CD8-positive, alpha-beta memory T cell (primary cell): ENCODE measurements at places on chromosomes 5 and 9.

GRCh38 chr5:157188270-157188669, 7.6 kb downstream of the ITK start:
- no peak for DNase-seq

- peak; percentile 65 for DNase-seq
Measured at GRCh38 chr9:129206905-129207304, 28.8 kb upstream of the IER5L start.

DNA sequence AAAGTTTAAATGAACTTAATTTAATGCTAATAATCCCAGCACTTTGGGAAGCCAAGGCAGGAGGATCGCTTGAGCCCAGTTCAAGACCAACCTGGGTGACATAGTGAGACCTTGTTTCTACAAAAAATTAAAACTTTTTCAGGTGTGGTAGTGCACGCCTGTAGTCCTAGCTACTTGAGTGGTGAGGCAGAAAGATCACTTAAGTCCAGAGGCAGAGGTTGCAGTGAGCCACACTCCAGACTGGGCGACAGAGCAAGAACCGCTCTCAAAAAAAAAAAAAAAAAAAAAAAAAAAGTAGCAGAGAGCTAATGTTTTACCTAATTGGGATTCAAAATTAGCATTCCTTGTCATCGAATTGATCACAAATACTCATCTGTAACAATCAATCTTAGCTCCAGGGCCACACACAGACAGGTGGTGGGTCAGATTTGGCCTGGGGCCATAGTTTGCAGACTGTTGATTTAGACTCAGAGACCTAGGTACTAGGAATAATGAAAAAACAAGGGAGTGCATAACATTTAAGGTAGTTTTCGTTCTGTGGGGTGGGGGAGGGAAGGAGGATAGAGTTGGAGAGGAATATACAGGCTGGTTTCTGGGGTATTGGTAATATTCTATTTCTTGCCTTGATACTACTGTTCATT, 21.4 kb downstream of the HSDL2 start:
- no peak for DNase-seq

- DNase-seq: no peak
Measured at GRCh38 chr5:133691448-133691847, 79.1 kb upstream of the FSTL4 start.

GRCh38 chr5:146872188-146872587, 6.4 kb downstream of the PPP2R2B start:
- DNase-seq: no peak

DNA sequence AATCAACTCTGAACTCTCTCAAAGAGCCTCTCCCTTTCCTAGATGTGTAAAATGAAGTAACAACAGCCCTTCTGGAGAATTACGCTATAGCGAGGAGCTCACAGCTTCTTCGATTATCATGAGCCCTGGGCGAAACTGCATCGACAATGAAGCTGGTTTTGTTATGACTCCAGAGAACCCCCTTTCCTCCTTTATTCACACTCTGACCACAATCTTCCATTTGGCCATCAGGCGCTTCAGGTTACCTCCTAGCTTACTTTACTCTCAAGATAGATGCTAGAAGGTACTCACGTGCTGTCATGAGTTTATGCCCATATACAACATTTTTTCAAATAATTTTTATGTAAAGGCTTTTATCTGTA, 362.7 kb upstream of the RFX3 start:
- no peak for DNase-seq

GRCh38 chr9:69380301-69380700, 55.3 kb downstream of the ENTREP1 start:
- no peak for DNase-seq

DNA sequence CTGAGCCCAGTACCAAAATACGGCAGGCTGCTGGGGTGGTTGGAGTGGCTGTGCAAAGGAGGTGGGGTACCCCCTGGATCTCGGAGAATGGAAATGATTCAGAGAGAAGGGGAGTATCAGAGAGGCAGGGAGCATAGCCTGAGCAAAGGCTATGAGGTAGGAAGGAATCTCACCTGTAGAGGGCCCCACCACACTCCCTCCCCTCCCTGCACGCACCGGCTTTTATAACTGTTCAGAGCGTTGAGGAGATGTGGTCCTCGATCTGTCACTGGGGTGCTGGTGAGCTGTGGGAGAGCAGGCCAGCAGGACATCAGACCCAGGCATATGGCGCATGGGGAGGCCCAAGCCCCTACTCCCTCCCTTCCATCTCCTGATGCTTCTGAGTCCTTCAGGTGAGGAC, 13.2 kb downstream of the PHF19 start:
- DNase-seq: no peak

- no peak for DNase-seq
Measured at GRCh38 chr5:163951069-163951468, 445.6 kb downstream of the MAT2B start.

GRCh38 chr5:42927730-42928129, 112.4 kb downstream of the ANXA2R start:
- DNase-seq: no peak

DNA sequence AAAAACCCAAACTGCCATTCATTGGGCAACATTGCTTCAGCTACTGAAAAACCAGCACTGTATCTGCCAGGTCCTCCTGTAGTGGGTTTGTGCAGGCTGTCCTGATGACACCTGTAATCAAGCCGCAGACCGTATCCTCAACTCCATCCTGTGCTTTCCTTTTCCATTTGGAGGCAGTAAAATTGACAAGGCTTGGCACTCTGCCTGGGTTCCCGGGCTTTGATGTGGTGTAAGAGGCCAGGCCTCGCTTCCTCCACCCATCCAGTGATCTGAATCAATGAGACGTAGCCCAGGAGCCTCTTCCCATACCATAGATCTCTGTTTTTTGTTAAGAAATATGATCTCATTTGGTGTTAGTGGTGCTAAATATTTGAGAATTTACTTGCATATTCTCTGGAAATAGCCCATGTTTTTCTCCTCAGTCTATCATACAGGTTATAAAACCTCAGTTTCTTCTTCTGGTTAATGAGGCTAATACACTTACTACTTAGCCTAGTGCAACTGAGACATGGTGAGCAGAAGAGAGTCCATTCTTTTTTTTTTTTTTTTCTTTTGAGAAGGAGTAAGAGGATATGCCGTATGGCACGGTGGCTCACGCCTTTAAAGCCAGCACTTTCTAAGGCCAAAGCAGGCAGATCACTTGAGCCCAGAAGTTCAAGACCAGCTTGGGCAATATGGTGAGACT, 34.8 kb downstream of the LSM11 start:
- DNase-seq: no peak

DNA sequence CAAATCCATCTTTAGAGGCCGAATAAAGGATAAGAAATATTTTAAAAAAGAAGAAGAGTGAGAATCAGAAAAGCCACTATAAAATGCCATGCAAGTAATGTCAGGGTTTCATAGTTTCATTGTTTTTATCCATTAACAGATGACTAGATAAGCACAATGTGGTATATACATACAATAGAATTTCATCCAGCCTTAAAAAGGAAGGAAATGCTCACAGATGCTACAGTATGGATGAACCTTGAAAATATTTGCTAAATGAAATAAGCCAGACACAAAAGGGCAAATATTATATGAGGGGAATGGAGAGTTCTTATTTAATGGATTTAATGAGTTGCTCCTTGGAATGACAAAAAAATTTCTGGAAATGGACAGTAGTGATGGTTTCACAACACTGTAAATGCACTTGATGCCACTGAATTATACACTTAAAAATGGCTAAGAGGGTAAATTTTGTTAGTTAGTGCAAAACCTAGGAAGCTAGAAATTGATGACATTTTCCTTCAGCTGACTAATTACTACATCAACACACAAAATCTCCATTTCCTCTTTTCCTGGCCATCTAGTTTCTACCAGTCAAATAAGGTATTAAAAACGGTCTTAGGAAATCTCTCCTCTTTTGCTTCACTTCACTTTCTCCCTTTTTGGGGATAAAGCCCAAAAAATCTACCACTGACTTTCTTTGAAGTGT, 86.6 kb downstream of the GNA14 start:
- no peak for DNase-seq

DNA sequence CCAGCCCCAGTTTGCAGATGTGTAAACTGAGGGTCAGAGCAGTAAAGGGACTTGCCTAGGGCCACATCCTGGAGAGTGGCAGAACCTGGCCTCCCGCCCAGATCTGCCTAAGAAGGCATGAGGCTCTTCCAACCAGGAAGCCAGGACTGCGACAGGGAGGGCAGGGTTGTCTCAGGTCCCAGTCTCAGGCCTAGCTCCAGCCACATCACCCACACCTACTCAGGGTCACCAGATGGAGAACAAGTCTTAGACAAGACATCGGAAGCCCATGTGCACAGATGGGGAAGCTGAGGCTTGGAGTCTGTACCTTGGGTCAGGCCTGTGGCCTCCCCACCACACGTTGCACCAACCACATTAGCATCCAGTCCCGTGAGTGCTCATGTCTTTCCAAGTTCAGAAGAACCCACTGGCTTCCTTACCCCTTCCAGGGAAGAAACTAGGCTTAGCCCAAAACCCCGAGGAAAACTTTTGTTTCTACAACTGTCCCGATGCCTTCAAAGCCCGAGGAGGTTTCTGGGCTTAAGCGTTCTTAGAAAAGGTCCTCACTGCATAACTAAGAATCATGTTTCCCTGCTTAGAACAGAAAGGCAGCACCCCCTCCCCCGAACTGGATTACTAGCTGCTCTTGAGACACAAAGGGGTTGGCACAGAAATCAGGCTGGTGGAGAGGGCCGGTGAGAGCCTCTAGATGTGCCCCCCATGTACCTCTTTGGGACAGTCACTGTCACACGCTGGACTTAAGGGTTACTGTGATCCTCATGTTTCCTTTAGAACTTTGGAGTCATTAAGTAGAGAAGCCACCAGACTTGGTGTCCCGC, 2.2 kb downstream of the FAM78A start:
- DNase-seq: no peak

- no peak for DNase-seq
Measured at GRCh38 chr5:142079306-142079721, 29.3 kb upstream of the NDFIP1 start.

DNA sequence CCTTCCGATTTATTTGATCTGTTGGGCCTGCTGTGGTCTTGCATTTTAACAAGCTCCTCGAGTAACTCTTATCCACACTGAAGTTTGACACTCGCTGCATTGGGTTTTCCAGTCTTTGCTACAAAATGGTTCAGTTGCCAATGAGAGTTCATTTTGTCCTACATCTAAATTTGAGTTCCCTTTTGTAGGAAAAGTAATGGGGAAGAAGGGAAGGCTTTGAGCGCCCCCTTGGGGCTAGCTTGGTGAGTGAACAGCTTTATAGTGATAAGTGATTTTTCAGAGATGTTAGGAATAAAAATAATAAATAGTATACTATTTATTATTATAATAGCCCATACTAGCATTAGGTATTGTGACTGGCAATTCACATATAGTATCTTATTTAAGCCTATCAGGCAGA, 89.9 kb upstream of the GNAQ start:
- DNase-seq: peak; percentile 21

GRCh38 chr9:124707666-124708065, 63.4 kb downstream of the NR6A1 start:
- no peak for DNase-seq

DNA sequence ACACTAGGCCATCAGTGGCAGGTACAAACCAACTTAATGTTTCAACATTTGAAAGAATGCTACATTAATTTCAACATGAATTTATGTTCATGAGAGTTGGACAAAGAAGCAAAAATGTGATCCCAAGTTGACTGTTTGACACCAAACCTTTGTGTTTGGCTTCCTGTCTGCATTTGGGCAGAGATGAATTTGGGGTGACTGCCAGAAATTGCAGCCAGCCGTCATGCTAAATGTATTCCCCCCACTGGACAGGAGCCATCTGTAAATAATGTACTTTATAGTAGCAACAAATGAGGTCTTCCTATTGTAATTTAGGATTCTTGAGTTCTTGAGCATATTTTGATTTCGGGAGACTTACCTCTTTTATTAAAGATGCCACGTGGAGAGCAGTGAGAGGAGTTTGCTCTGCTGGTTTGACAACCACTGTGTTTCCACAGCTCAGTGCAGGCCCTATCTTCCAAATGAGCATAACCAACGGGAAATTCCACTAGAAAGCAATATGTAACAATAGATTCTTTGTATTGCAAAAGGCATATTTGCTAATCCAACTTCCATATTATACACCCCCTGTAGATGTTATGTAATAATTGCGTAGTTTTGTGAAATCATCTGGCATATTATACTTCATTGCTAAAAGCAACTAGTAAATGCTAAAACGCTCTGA, 27.6 kb downstream of the ALDH1A1 start:
- DNase-seq: no peak

DNA sequence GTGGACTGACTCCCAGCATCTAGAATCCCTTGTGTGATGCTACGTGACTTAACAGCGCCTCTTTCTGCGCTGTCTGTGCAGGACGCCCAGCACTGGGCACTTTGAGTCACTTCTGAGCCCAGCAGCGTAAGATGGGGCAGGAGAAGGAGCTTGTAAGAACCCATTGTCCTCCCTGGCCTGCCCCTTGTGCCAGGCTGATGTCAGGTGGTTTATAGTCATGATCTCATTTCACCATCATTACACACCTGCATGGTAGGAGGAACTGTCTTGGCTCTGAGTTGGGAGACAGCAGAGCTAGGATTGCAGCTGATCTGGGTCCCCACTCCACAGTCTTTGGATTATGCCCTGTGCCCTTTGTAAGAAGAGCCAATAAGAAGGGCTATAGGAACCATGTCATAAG, 12.2 kb downstream of the ERGIC1 start:
- DNase-seq: no peak

DNA sequence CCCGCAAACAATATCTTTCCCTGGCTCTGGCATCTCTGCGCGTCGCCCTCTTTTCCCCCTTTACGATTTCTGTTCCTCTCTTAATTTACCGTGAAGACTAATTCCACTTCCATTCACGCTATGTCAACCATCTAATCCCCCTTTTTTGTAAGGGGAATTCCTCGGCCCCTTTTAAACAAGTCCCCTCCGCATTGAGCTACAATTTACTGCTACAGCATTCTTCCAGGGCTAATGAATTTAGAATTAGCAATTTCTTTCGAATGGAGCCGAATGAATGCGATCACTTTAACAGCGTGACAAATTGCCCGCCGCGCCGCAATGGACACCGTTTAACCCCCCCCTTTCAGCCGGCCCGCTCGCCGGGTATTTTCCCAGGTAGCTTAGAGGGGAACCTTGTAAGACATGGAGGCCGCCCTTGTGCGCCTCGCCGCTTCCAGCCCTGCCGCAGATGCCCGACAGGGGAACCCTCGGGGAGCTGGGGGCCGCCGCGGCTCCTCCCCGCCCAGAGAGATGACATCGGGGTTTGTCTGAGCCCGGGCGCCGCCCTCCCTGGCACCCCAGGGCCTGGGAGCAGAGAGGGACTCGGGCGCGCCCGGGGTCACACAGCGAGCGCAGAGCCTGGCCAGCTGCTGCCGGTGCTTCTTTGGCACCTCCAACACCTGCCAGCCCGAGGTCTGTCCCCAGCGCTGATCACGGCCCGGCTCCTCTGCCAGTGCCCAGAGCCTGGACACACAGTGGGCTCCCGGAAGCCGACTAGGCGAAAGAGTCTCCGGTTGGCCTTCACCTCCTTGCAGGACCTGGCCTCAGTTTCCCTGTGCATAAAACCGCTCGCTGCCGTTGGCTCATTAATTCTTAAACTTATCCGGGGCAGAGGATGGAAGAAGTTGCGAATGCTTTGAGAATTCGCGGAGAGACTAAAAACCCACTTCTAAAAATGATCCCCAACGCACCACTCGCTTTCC, 1.3 kb downstream of the PRDM12 start:
- no peak for DNase-seq

GRCh38 chr9:113991714-113992113, 86.4 kb downstream of the AMBP start:
- DNase-seq: no peak
